ENCODE measurements at places on chromosomes 16 and 17. TPM values are rescaled to one million over a fixed set of nuclear protein-coding genes. Genes with fewer than 3 reads are reported as not detected.

- DNase-seq, result no peak
- H3K4me3 ChIP-seq, result no peak overlapping the region
- no peaks in the 10 kb centered on the region for H3K27me3 ChIP-seq
- H3K4me1 ChIP-seq, result no peaks in the 10 kb centered on the region
Observed at GRCh38 chr16:3665508-3665907, 11.0 kb downstream of the DNASE1 start.

GRCh38 chr17:55931446-55931845, 180.6 kb downstream of the PCTP start:
- H3K27me3 ChIP-seq, result no peaks in the 10 kb centered on the region
- H3K36me3 ChIP-seq, result no peaks in the 10 kb centered on the region
- H3K4me3 ChIP-seq, result no peak overlapping the region
- no peak overlapping the region for H3K27ac ChIP-seq
- DNase-seq, result no peak

DNA sequence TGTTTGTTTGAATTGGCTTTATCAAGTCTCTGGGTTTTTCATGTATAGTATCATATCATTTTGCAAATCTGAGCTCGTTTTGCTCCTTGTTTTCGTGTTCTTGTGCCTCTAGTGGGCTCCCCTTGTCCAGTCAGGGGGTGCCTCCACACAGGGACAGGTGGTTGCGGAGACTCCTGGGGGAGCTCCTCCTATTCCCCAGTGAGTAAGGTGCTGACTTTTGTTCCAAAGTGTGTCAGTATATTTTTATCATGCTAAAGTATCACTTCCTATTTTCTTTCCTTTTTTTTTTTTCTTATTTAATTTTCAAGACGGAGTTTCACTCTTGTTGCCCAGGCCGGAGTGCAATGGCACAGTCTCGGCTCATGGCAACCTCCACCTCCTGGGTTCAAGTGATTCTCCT, 30.3 kb upstream of the IL17C start:
- no peaks in the 10 kb centered on the region for H3K4me1 ChIP-seq
- no peak overlapping the region for H3K27ac ChIP-seq
- no peaks in the 10 kb centered on the region for H3K27me3 ChIP-seq
- no peak overlapping the region for H3K4me3 ChIP-seq

CLEC10A gene
- 3.7 TPM for total RNA-seq

- peaks cover 49% of the 10 kb centered on the region for H3K4me1 ChIP-seq
- no peak for DNase-seq
- no peaks in the 10 kb centered on the region for H3K36me3 ChIP-seq
- H3K4me3 ChIP-seq, result peak overlapping the region; percentile 55
- H3K27ac ChIP-seq, result peak overlapping the region; percentile 97
- no peaks in the 10 kb centered on the region for H3K27me3 ChIP-seq
Observed at GRCh38 chr17:17784657-17785267, 52.0 kb downstream of the SREBF1 start.

- H3K4me3 ChIP-seq, result no peak overlapping the region
- H3K27me3 ChIP-seq, result no peaks in the 10 kb centered on the region
- H3K4me1 ChIP-seq, result no peaks in the 10 kb centered on the region
- no peak overlapping the region for H3K27ac ChIP-seq
- H3K36me3 ChIP-seq, result no peaks in the 10 kb centered on the region
Observed at GRCh38 chr16:59047114-59047513, 313.0 kb upstream of the GOT2 start.
